ENCODE measurements at places on chromosomes 12 and 14.
A peak's percentile ranks its signal among the peaks of the same experiment; 100 is the strongest.

DNA sequence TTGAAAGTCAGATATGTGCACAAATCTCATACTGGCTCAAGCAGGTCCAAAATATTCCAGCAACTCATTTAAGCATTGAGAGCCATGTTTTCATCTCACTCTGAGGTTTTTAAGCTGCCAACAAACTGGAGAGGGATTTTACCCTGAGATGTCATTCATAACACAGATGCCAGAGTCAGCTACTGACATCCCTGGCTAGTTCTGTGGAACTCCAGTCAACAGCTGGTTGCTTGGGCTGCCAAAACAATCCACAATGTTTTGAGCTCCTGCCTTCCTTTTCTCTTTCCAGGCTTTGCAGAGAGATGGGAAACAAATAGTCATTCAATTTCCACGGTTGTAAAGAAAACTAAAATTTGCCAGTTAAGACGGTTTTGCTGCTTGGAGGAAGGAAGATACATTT, 621.2 kb upstream of the FBXO33 start:
- no peak for DNase-seq

GRCh38 chr12:3311027-3311402, 180.0 kb upstream of the PRMT8 start:
- no peak for DNase-seq

DNA sequence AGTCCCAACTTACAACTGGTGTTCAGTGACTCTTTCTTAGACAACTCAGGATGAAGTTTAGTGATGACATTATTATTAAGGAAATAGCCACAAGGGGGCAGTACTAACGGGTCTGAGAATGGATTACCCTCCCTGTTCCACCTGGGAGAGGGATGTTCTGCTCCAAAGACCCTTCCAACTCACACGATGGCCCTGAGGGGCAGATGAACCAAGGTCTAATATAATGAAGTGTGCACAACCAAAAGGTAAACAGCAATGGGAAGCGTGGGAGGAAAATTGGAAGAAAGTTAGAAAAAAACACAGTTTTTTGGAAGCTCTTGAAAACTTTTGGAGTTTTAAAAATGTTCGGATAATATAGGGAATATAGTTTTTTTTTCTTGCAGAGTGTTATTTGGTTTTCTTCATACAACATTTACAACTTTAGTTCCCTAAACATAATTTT, 24.0 kb downstream of the FGF6 start:
- DNase-seq, result peak; percentile 81

GRCh38 chr14:50388256-50388931, 8.3 kb downstream of the CDKL1 start:
- no peak for DNase-seq

DNA sequence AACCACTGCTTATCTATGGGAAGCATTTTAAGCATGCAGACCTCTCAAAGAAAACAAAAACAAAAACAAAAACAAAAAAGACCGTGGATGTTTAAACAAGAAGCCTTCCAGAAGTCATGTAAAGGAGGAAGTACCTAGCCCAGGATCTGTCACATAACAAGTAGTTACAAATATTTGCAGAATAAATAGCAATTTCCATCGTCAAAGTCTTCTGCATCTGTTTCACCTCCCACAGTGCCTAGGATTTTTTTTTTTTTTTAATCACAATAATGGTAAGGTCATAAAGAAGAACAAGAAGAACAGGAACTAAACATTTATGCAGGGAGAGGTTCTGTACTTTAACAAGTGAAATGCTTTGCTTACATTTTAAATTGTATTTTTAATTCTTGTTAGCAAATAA, 2.4 kb upstream of the STXBP6 start:
- DNase-seq, result no peak
